Panc1 (cell line): ENCODE measurements at places on chromosomes 1 and 21.
A peak's percentile ranks its signal among the peaks of the same experiment; 100 is the strongest.

- no peak for DNase-seq
Measured at GRCh38 chr21:41509733-41510132, 1.8 kb upstream of the TMPRSS2 start.

DNA sequence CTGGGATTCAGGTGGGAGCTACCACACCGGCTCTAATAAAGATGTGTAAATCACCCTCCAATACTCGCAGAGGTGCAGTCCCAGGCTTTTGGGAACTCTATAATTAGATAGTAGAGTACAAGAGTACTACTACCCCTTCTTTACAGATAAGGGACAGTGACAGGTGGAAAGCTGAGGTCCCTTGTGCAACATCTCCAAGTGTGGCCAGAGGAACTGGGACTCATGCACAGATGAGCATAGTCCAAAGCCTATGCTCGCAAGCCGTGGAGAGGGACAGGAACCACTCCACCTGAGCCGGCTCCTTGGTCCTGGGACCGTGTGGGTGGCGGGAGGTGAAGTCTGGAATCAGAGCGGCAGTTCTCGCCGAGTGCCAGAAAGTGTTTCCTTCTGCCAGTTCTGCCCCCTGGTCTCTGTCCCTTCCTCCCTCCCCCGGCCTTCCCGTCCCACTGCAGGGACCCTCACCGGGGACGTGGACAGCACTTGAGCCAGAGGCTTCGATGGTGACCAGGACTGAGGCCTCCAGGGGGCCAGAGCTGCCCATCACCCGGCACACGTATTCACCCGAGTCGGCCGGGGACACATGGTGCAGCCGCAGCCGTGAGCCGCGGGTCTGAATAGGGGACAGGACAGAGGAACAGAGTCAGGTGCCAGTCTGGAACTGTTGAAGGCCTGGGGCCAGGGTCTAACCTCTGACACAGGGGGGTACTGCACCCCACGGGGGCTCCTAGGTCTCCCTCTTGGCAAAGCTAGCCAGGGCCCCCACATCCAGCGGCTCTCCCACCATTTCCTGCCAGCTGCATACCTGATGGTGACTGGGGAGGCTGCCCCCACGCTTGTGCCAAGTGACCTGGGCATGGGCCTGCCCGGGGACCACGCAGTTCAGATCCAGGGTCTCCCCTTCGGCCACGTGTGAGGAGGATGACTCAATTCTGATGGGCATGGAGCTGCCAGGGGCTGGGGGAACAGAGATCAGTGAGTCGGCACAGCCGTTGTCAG lies 33.9 kb downstream of the LDLRAD2 start:
- DNase-seq = no peak

DNA sequence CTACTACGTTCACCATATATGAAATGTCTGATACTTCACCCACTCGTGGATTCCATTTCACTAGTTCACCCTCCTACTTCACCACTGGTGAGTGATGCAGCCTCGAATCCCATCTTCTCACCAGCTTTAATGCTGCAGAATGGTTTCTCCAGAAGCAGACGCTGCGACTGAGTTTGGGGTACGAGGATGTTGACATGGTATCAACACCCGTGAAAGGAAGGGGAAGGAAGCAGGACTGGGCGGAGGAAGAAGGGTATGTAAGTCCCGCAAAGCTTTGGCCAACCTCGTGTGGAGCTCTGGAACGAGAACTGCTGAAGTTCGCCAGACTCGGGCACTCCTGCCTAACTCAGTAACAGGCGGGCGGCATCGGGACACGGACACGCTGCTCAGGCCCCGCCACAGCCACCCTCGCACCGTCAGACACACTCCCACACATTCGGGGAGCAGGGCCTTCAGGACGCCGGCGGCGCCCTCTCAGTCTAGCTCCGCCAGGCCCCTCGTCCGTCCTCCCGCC lies 833 bp upstream of the DIP2A start:
- no peak for DNase-seq

DNA sequence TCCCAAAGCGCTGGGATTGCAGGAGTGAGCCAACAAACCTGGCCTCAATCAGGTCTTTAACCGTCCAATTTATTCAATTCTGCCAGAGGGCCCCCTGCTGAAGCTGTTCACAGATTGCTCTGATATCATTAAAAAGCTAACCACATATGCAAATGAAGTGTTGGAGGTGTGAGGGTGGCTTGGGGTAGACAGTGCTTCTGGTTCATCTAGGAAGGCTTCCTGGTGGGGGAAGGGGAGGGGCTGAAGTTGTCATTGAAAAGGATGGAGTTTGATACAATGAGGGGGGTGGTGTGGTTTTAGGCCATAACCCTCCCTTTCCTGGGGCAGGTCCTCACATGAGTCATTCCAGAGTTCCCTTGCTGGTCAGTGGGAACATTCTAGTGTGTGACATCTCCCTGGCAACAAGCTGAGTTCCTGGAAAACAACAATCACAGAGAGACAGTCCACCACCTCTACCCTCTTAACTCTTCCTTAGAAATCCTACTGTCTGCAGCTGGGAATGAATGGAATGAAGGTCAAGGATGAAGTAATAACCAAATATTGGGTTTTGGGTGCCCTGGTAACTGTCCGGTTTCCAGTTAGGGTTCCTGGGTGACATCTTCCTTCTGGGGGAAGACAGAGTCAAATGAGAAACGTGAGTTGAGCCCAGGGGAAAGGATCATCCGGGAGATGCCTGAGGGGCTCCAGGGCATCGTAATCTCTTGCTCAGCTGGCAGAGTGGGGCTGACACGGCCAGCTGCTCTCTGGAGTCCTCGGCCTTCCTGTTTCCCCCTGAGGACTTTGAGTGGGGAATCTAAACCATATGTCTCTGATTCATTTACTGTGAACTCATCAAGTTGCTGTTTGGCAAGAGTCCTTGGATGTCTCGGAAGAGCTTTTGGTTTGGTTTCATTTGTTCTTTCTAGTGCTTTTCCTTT lies 32.2 kb downstream of the BATF3 start:
- no peak for DNase-seq

- no peak for DNase-seq
Measured at GRCh38 chr1:56374026-56374974, 205.1 kb downstream of the PLPP3 start.

- DNase-seq = no peak
Measured at GRCh38 chr21:43634618-43635017, 24.7 kb downstream of the HSF2BP start.

GRCh38 chr1:234838820-234839219 lies 228.8 kb upstream of the IRF2BP2 start:
- DNase-seq = no peak

DNA sequence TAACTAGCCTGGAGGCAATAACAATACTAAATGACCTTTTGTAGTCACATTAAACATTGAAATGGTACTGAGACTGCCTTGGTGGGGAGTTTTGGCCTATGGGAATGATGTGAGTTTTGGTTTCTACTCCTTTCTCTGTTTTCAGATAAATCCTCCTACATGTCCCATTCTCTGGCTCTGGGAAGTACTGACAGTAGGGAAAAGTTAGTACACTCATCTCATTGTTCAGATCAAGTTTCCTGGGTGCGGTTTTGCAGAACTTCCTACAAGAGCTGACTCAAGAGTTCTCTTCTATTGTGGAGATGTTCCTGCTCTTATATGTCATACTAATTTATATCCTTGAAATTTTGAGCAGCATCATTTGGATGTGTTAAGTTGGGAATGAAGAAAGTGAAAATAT lies 74.2 kb upstream of the MACF1 start:
- no peak for DNase-seq

DNA sequence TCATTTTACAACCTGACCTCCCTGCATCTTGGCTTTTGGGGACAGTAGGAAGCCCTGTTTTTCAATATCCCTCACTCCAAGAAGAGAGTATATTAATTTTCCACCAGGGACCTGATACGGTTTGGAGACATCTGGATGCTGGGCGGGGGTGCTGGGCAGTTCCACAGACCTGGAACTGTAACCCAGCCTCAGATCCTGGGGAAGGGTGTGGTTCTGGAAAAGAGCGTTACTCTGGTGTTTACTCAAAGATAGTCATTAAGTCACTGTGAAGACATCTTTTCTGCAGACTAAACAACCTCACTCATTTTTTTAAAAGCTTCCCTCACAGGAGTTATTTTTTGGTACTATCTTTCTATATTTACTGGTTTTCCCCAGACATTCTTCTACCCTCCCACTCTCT lies 189.8 kb downstream of the CLIC6 start:
- no peak for DNase-seq

- DNase-seq = peak; percentile 75
Measured at GRCh38 chr1:218498056-218498938, 153.2 kb downstream of the TGFB2 start.
